ENCODE measurements at places on chromosomes 4 and X. TPM values are rescaled to one million over a fixed set of nuclear protein-coding genes. Genes with fewer than 3 reads are reported as not detected.

- no peak for DNase-seq
Measured at GRCh38 chr4:24650849-24651640, 66.7 kb upstream of the DHX15 start.

GRCh38 chr4:14053291-14053690 is 425.8 kb upstream of the BOD1L1 start:
- DNase-seq = no peak

- DNase-seq = no peak
Measured at GRCh38 chrX:27840881-27841280, 33.1 kb downstream of the MAGEB10 start.

Gene SOD3
- polyA plus RNA-seq = 10.0 TPM

Gene PAGE2B
- not detected for polyA plus RNA-seq
